ENCODE measurements at places on chromosomes 5 and 9. TPM values are rescaled to one million over a fixed set of nuclear protein-coding genes. Genes with fewer than 3 reads are reported as not detected.

GRCh38 chr5:167339205-167339604 lies 952.2 kb upstream of the WWC1 start:
- H3K27ac ChIP-seq, result no peak overlapping the region
- H3K4me1 ChIP-seq, result no peaks in the 10 kb centered on the region
- H3K27me3 ChIP-seq, result no peaks in the 10 kb centered on the region
- no peak for DNase-seq
- no peak overlapping the region for H3K4me3 ChIP-seq
- no peaks in the 10 kb centered on the region for H3K36me3 ChIP-seq

The GABRA1 gene
- total RNA-seq, result not detected

The IL3 gene
- 69.7 TPM for total RNA-seq

The CMYA5 gene
- not detected for total RNA-seq
